Smooth muscle cell of the coronary artery (primary cell): ENCODE measurements at places on chromosomes 5 and 9. TPM values are rescaled to one million over a fixed set of nuclear protein-coding genes. Genes with fewer than 3 reads are reported as not detected.

Gene ANKRD18A
- total RNA-seq, result under 0.01 TPM in 1 of 2 replicates, not detected in the other

Gene GNA14
- 1.2 and 2.6 TPM in 2 replicates for total RNA-seq

Gene SNAPC4
- 2.7 and 4.9 TPM in 2 replicates for total RNA-seq

Gene FCN1
- not detected in 2 replicates for total RNA-seq

Gene TNFSF8
- total RNA-seq, result not detected in 2 replicates

Gene SLC36A2
- total RNA-seq, result 0.12 TPM in 1 of 2 replicates, not detected in the other

Gene GRXCR2
- total RNA-seq, result not detected in 2 replicates

Gene LHX3
- not detected in 2 replicates for total RNA-seq

Gene ZFP2
- 0.60 and 2.7 TPM in 2 replicates for total RNA-seq

Gene RRAGA
- 60.4 and 61.4 TPM in 2 replicates for total RNA-seq

Gene CTXN3
- not detected in 2 replicates for total RNA-seq

Gene CACNA1B
- total RNA-seq, result 0.08 TPM in 1 of 2 replicates, not detected in the other

Gene EIF4EBP3
- 0.90 and 3.7 TPM in 2 replicates for total RNA-seq
